ENCODE measurements at places on chromosomes 1 and 21. TPM values are rescaled to one million over a fixed set of nuclear protein-coding genes. Genes with fewer than 3 reads are reported as not detected.

DNA sequence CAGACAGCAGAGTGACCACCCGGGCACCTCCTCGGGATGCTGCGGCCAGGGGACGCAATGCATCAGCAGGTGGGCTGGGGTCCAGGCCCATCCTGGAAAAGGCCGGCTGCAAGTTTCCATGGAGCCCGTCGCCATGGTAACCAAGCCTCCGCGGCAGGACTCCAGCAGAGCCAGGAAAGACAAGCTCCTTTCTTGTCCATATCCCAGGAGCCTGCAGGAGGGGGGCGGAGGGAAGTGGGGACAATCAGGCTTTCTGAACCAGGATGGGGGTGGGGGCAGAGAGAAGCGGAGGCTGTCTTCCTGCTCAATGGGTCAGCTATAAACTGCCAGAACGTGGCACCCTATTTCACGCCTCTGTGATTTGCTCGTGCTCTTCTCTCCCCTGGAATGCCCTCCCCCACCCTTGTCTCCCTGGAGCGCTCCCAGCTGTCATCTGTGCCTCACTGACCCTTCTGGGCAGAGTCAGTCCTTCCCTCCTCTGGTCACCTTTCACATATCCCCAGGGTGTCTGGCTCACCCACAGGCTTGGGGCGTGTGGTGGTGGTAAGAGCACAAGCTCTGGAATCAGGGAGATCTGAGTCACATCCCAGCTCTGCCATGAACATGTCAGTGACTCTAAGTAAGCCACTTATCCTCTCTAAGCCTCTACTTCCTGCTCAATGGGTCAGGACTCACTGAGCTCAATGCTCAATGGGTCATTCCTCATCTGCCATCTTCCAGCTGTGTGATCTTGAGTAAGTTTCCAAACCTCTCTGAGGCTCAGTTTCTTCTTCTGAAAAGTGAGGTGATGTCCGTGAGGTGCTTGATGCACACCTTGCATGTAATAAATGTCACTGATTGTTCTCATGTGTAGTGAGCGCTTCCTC lies 58.9 kb upstream of the LAPTM5 start:
- DNase-seq, result no peak

ELF3 gene
- total RNA-seq, result 0.07 TPM

C4BPB gene
- not detected for total RNA-seq

- no peak for DNase-seq
Observed at GRCh38 chr1:98277118-98277517, 356.3 kb upstream of the DPYD start.

- no peak for DNase-seq
Observed at GRCh38 chr1:9459816-9460407, 79.4 kb upstream of the SLC25A33 start.

PGBD5 gene
- 0.07 TPM for total RNA-seq

TFAP2E gene
- total RNA-seq, result 0.07 TPM

Data from pulmonary artery endothelial cell (primary cell).